Upper lobe of left lung (tissue), 6 donors: ENCODE measurements at places on chromosomes 1 and 21.
A peak's percentile ranks its signal among the peaks of the same experiment; 100 is the strongest.

DNA sequence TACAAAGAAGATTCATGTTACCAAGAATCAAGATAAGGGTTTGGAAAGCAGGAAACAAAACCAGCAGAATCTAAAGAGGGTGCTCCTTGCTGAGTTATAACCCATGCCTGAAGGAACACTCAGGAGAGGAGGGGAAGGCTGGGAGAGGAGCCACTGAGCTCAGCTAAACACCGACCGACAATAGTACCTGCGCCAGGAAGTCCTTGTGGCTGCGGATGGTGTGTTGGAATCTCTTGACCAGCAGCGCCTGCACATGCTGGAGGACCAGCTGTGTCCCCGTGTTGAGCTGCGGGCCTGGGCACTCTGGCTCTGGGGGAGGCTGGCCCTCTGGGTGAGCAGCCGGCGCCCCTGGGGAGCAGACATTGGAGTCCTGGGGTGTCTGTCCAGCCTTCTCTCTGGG, 89.4 kb downstream of the ABCA4 start:
- peak; percentile 56 for DNase-seq

DNA sequence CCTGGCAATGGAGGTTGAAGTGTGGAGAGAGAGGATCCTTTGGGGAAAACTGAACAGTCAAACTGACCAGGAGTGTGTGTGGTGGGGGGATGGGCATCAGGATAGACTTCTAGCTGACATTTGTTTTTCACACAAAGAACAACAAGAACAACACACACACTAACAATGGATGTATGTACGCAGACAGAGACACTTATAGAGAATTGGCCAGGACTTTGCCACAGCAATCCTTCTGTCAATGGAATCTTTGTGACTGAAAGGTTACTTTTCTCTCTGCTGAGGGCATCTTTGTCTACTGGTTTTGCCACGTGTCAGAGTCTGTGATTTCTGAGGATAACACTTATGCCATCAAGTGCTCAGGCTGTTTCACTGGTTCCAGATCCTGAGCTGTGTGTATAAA, 12.4 kb upstream of the FCGR2A start:
- no peak for DNase-seq

GRCh38 chr1:10745886-10746455, 50.5 kb downstream of the CASZ1 start:
- peak; percentile 94 for DNase-seq

GRCh38 chr1:44632598-44632997, 41.7 kb downstream of the TMEM53 start:
- no peak for DNase-seq

DNA sequence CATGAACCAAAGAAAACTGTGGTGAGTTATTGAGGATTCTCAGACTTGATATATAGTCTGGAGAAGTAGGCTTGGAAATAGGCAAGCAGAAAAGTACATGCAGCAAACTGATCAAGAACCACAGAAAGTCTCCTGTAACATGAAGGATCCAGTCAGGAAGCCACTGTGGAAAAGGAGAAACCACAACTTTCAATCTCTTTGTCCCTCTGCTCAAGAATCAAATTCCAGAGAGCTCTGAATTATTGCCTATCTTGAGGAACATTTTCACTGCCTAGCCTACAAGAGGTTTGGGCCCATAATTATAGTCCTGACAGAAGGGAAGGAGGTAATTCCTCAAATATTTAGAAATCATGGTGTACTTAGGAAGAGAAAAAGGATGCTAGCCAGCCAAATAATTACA, 43.0 kb upstream of the ADAMTS1 start:
- no peak for DNase-seq

DNA sequence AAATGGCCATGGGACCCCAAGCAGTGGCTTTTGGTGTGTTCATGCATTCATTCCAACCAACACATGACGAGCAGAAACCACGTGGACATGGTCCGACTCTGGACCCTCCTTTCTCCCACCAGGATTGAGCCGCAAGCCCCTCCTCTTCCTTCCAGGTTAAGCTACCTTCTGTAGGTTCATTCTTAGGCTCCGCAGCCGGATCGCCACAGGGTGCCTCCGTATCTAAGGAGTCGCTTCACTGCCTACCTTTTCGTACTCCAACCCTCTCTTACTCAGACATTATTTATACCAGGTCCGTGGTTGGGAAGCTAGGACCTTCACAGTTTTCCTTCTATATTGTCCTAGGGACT, 63.6 kb downstream of the RHBG start:
- DNase-seq, result no peak

DNA sequence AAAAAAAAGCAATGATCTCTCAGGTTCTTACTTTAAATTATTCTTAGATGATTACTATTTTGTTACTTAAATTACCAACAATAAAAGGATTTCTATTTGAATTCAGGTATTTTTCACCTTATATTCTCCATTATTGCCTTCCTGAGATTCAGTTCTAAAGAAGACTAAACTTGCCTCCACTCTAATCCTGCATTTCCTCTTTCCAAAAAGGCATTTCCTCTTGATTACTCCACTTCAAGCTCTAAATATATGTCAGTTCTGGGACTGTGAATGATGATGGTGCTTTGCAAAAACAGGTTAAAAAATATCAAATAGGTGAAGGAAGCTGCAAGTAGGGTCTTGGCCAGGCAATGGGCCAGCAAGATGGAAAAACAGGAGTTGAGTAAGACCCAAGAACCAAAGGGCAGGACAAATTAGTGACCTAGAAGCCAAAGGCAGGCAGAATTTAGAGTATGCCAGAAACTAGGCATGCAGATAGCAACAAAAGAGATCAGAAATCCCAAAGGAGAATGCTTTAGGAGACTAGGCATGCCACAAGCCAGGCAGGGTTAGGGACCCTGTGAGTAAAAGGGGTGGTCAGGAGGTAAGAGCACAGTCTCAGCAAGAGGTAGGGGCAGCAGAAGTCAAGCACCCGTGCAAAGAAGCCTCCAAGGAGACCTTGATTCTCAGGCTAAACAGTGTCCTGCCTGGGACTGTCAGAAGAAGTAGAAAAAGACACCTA, 11.3 kb upstream of the DIPK1A start:
- DNase-seq, result no peak
